ENCODE measurements at places on chromosomes 3 and 15.

GRCh38 chr15:63244399-63244798 is 33.0 kb upstream of the APH1B start:
- DNase-seq, result no peak

DNA sequence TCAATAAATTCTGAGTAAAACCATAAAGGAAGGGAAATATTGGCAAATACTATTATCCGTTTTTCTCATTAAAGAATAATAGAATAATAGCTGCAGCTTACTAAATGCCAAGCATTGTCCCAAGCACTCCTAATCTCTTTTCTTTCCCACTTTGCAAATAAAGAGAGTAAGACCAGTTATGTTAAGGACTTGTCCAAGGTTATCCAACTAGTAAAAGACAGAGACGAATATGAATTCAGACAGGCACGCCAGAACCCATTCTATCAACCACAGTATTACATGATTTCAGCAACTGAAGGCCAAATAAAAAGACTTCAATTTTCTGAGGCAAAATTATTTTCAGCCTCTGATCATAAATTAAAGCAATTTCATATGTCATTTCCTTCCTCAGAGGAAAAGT is 235.5 kb downstream of the STAG1 start:
- no peak for DNase-seq

- no peak for DNase-seq
Observed at GRCh38 chr15:34700891-34701427, 53.8 kb downstream of the GJD2 start.

- no peak for DNase-seq
Observed at GRCh38 chr3:104514371-104514770, 852.3 kb upstream of the ALCAM start.

- DNase-seq, result peak; percentile 75
Observed at GRCh38 chr3:125150525-125151441, 61.8 kb downstream of the SLC12A8 start.

DNA sequence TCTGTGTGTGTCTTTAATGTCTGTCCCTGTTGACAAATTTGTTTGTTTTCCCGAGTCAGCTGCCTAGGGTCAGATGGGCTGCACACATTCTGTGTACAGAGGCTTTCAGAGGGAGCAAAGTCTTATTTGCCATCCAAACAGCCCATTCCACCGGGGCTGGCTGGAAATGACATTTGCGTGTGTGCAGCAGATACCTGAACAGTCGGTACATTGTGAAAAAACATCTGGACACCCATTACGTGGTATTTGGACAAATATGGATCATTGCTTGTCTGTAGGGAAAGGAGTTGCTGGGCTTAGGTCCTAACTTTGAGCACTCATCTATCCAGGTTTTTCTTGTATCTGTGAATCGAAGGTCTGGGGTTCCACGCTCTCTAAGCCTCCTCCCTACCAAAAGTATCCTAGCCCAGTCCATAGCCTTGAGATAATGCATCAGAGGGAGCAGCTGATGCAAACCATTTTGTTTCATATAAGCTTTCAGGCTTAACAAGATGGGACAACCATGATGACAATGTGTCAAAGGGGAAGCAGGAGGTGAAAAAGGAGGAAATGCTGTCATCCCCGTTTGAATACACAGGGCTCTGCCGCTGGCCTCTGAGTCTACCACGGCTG is 22.2 kb upstream of the CMTM8 start:
- DNase-seq, result no peak

DNA sequence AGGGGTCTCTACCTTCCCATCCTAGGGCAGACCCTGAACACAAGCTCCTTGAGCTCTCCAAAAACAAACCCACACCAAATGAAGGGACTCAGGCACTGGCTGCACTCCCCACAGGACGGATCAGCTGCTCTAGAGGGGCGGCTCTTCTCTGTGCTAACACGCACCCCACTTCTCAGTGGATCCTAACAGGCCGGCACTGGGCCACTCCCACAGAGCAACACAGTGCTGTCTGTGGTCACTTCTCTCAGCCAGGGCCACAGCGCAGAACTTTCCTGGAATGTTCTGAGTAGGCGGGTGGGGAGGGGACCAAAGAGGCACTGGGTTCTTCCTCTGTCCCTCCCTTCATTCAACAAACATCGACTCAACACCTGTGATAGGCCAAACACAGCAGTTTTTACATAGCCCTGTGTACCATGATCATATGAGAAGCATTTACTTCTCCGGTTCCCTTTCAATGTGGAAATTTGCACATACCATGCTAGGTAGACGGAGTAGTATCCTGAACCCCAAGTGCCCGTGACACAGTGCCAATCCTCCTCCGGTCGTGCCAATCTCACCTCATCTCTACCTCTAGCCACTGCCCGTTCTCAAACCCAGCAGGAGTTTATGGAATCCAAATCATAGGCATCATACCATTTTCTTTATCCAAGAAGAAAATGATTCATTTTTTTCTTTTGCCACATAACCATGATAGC is 98.1 kb downstream of the LRIG1 start:
- no peak for DNase-seq

DNA sequence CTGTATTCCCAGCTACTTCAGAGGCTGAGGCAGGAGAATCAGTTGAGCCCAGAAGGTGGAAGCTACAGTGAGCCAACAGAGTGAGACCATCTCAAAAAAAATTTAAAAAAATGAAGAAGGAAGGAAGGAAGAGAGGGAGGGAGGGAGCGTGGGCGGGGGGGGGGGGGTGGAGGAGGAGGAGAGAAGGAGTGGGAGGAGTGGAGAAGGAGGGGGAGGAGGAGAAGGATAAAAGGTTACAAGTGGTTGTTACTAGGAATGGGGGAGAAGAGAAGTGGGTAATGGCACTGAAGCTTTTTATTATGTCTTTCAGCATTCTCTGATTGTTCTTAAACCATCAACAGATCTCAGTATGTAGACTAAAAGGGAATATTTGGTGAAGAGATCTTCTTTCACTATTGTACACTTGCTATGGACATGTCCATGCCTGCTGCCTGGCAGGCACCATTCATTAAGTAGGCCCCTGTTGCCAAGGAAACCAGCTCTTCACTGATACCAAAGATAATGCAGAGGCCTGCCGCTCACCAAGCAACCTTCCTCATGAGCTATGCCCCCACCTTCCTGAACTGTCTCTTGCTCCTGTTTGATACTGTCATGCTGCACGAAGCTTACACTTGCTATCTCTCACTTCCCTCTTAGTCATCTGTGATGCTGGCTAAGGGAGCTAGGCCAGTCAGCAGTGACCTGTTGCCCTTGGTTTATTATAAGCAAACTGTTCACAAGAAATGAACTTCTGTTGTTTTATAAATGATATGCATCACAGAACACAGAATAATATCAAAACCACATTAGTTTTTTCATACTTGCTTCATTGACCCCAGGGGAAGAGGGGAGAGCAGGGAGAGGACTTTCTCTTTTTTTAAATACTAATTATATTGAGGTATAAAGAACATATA is 23.1 kb downstream of the EPM2AIP1 start:
- no peak for DNase-seq

- no peak for DNase-seq
Observed at GRCh38 chr3:131560795-131561194, 58.0 kb upstream of the MRPL3 start.

- no peak for DNase-seq
Observed at GRCh38 chr3:126151562-126152302, 28.7 kb downstream of the ALDH1L1 start.

DNA sequence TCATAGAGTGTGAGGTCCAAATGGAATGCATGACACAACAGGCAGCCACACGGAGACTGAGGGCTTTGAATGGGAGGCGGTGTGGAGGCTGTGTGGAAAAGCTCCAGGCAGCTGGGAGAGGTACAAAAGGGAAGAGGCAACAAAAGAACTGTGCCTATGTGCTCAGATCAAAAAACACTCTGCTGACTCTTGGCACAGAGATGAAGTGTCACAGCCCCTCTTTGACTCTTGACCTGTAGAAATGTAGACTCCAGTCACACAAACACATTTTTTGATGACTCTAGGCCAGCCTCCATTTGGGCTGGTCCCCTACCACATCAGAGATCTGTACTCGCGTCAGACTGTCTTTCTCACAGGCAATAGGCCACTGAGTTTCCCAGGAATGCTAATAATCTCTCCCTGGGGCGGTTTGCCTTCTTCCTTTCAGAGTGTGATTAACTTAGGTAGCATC is 456.0 kb downstream of the TUSC7 start:
- DNase-seq, result no peak

GRCh38 chr3:190167936-190168680 is 47.4 kb upstream of the P3H2 start:
- DNase-seq, result no peak
